Activated CD8-positive, alpha-beta memory T cell treated with anti-CD3 and anti-CD28 coated beads for 48 hours (primary cell): ENCODE measurements at places on chromosomes 2 and 18.

GRCh38 chr2:6181926-6182325, 489.7 kb downstream of the SOX11 start:
- no peak for DNase-seq

DNA sequence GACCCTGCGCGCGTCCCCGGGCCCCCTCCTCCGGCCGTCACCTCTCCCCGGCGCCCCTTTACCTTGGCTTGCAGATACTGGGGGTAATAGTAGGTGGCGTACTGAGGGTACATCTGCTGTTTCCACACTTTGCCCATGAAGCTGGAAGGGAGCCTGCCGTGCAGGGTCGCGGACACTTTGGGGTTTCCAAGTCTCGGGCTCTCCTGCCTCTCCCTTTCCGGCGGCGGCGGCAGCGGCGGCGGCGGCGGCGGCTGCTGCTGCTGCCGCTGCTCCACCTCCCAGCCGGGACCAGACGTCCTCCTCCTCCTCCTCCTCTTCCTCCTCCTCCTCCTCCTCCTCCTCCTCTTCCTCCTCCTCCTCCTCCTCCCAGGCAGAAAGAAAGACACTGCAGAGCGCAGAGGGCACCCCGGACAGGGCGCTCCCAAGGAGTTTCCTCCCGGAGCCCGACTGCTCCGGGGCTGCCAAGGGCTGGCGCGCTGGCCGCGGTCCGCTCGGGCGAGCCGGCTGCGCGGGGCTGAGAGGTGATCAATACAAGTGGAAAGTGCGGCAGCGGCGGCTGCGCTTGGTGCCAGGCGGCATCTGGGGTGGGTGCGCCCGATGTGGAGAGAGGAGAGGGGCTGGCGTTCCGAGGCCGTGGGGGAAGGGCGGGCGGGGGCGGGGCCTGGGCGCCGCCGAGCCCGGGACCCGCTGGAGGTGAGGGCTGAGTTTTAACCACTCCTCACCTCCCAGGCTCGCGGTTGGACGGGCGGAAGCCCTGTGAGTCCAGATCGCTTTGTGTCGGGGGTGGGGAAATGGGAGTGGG, at the start of gene RBMS1:
RBMS1 (minus strand) TSS at position 581 of the 802 bp plus-strand sequence; CDS start at position 137, 444 bp downstream.
- DNase-seq: peak; percentile 44

- no peak for DNase-seq
Measured at GRCh38 chr2:37390777-37391176, 46.3 kb downstream of the QPCT start.

GRCh38 chr2:176763130-176763529, 449.5 kb upstream of the HNRNPA3 start:
- DNase-seq: no peak

GRCh38 chr2:202479090-202479489, 103.0 kb downstream of the BMPR2 start:
- DNase-seq: no peak

GRCh38 chr2:39780825-39781600, 2.0 kb upstream of the THUMPD2 start:
- no peak for DNase-seq

GRCh38 chr18:54830260-54830659, 2.0 kb downstream of the RAB27B start:
- no peak for DNase-seq

GRCh38 chr2:241575624-241576292, 17.2 kb downstream of the BOK start:
- no peak for DNase-seq

DNA sequence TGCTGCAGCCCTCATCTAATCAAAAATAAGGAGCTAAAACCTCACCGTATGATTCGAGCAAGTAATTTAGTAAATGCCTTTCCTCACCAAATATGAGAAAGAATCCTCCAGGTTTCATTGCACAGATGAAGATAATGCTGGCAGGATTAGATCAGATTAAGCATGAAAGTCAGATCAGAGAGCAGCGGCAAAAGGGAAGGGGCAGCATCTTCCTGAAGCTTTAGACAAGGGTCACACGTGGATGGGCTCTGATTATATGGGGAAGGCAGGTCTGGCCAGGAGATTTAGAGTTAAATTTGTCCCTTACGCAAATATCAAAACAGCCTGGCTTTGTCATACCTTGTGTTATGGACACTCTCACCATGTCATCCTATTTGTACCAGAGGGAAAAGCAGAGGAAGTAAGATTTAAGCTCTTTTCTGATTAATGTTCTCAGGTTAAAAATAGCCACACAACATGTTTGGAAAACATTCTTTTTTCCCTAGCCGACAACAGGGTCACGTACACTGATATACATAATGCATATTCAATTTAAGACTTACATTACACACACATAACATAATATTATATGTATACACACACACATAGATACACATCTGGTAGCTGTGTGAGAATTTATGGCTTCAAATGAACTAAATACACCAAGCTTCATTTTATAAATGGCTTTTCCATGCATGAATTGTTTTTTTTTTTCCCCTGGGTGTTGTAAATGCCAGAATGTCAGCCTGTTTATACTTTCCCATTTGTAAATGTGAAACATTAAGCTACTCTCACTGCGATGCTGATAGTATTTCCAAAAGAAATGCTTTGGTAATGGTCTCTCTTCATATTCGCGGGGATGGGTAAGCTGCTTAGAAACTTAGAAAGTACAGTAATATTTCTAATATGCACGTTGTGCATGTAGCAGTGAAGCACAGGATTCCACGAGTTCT, 196.3 kb upstream of the SIX3 start:
- no peak for DNase-seq

DNA sequence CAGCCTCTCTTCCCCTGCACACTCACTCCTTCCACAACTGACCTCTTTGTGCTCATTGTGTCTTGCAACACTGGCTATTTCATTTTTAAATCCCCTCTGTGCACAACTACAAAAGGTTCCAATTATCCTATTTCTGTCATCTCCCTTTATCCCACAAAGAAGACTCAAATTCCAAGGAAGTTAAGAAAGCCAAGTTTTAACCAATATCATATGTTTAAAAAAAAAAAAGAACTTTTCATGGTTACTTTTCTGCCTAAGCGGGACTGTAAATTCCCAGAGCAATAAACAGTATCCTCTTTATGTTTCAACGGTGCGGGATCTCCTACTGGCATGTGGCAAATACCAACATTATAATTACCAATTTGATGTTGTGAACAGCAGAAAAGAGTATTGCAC, 83.8 kb downstream of the DOCK10 start:
- DNase-seq: no peak

- DNase-seq: no peak
Measured at GRCh38 chr2:134379293-134379692, 125.4 kb downstream of the MGAT5 start.

GRCh38 chr2:196441527-196441926, 198.0 kb upstream of the CCDC150 start:
- no peak for DNase-seq

DNA sequence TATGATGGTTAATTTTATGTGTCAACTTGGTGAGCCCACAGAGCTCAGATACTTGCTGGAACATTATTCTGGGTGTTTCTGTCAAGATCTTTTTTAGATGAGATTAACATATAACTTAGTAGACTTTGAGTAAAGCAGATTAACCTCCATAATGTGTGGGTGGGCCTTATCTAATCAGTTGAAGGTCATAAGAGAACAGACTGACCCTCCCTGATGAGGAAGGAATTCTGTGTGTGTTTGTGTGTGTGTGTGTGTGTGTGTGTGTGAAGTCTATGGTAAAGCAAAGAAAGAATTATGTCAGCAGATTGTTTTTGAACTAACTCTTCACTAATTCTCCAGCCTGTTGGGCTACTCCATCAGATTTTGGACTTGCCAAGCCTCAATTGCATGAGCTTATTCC, 232.2 kb upstream of the MEX3C start:
- DNase-seq: no peak

DNA sequence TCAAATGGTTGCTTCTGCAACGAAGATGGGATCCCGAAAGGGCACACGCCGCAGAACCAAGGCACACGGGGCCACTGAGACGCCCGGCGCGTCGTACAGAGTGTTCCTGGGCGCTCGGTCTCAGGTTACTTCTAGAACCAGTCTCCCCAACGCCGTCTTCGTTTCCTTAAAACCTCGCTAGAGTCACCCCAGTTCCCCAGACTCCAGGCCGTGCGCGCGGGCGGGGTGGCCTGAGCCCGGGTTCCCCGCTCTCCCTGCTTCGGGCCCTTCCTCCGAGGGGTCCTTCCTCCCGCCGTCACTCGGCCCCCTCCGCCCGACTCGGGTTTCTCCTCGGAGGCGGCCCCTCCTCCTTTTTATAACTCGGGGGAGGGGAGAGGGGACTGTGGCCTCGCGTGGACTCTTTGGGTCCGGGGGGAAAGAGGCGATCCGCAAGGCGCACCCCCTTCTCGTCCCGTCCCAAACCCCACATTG, 774 bp upstream of the FZD7 start:
- no peak for DNase-seq

DNA sequence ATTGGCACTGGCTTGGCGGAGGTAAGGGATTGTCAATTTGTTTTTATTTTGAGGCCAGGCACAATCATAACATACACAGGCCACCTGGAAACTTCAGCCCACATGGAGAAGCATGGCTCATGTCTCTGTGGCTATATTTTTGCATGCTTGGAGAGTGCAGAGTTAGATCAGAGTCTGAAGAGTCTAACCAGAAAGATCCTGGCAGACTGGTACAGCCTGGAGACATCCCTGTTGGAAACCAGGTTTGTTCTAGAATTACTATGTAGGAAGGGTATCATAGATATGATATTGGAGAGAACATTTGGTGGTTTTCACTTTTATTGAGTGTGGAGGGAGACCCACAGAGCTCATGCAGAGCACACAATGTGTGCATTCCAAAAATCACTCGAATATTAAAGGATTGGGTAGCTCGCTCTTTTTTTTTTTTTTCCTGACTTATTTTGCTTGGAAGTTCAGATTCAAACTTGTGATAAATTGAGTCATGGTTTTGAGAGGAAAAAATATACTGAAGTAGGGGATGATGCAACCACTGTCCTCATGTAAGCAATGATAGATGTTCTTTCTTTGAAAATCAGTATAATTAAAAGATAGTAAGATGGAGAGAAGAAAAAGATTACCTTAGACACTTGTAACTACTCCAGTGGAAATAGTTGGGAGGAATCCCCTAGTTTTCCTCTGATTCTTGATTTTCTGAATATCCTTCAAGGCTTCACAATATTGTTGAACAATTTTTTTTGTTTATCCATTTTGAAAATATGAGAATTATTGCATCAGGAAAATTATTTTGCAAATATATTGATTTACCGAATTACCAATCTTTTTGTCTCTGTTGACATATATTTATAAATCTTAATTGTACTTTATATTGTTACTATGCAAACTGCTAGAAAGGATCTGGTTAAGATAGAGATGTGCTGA, 185.7 kb upstream of the ZEB2 start:
- DNase-seq: no peak

DNA sequence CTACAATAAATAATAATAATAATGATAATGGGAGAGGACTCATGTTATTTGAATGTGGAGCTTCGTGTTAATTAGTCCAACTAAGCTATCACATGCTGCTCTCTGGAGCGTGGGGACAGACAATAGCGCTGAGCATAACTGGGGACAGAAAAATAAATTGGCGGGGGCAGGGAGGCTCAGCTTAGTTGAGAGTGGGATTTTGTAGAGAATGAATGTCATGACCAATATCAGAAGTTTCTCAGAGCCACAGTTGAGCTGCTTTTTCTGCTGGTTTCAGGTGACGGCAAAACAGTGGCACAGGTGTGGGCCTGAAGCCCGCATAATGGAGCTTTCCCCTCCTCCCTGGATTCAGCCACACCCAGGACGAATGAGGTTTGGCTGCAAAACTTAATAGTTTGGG, 111.1 kb upstream of the CAB39 start:
- DNase-seq: no peak

- DNase-seq: no peak
Measured at GRCh38 chr18:41940506-41941215, 14.4 kb upstream of the PIK3C3 start.

- DNase-seq: no peak
Measured at GRCh38 chr2:225458431-225459117, 59.1 kb downstream of the NYAP2 start.

DNA sequence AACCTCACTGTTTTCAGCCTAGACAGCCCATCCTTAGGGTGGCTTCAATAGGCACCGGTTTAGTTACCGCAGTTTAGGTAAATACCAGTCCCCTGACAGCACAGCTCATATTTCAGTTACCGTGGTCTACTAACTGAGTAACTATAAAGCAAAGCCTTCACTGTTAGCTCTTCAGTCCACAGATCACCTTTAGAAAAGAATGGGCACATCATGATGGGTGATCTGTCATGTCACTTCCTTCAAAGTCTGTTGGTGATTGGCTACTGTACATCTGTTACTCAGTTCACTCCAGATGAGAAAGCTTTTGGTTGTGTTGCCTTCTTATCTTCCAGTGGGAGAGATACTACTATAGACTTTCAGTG, 21.0 kb downstream of the SLC20A1 start:
- no peak for DNase-seq

GRCh38 chr2:199378948-199379650, 78.6 kb downstream of the SATB2 start:
- DNase-seq: no peak

DNA sequence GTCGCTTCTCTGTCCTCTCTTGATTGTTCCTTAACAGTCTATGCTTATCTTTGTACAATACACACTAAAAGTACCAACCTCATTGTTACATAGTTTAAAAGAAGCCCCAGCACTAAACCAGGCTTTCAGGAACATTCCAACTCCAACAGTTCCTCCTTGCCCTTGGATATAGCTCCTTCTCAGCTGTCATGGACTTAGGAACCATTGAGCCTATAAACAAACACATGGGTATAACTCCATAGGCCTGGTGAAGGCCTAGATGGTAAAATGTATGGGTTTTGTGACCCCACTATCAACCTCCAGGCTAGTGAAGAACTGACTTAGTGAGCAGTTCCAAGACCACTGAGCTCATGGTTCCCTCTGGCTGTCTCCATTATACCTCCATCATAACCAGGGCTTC, 74.8 kb upstream of the SLC39A10 start:
- DNase-seq: no peak

- DNase-seq: no peak
Measured at GRCh38 chr2:118539290-118539689, 308.2 kb downstream of the EN1 start.

DNA sequence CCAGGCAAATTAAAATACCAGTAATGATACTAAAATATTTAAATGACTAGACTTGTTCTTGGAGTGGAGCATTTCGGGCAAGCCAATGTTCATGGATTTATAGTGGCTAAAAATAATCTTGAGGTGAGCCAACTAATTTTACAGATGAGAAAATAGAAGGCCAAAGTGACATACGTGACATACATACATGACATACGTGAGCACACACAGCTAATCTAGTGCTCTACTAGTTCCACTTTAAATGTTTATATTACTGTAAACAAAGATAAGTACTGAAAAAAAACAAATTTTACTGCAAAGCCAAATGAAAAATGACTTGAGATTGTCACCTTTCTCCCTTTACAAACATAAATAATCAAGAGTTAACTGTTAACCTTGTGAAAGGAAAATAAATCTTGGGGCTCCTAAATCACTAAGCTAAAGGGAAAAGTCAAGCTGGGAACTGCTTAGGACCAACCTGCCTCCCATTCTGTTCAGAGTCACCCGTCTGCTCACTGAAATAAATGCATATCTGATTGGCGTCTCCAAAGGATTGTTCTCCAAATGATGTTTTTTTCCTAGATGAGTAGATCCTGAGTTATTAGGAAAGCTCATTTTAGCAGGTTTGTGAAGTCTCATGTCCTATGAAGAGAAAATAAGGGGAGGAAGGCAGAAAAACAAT, 96.7 kb downstream of the PMS1 start:
- no peak for DNase-seq
